Fibroblast of upper back skin (primary cell): ENCODE measurements at places on chromosomes 11 and 22.

- DNase-seq, result no peak
Measured at GRCh38 chr11:126595560-126595959, 240.1 kb downstream of the ST3GAL4 start.

DNA sequence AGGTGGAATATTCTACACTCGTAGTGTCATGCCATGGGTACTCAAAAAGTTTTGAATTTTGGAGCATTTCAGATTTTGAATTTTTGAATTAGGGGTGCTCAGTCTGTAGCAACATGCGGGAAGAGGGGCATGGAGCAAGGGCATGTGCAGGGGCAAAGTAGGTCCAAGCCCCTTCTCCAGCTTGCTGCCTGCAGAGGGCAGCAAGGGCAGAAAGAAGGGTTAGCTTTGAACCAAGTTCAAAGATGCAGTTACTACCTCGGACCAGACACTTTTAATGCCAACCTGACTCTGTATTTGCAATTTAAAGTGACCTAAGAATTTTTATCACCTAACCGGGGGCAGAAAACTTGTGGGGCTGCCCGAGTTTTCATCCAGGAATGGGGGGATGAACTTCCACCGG, 68.2 kb downstream of the CD82 start:
- no peak for DNase-seq

- no peak for DNase-seq
Measured at GRCh38 chr11:117189941-117190544, 9.1 kb upstream of the TAGLN start.

- no peak for DNase-seq
Measured at GRCh38 chr11:100593291-100593690, 93.8 kb upstream of the ARHGAP42 start.

DNA sequence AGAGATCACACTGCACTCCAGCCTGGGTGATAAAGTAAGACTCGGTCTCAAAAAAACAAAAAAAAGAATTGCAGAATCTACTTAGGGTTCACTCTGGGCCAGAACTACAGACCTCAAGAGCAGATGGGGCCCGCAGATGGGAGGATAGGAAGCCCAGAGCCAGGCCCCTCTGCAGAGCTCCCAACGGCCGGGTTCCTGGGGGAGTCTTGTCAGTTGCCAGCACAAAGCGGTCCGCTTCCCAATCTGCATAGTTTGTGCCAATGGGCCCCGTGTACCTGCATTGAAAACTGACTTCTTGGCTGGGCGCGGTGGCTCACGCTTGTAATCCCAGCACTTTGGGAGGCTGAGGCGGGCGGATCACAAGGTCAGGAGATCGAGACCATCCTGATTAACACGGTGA, 1.7 kb upstream of the CHID1 start:
- no peak for DNase-seq

DNA sequence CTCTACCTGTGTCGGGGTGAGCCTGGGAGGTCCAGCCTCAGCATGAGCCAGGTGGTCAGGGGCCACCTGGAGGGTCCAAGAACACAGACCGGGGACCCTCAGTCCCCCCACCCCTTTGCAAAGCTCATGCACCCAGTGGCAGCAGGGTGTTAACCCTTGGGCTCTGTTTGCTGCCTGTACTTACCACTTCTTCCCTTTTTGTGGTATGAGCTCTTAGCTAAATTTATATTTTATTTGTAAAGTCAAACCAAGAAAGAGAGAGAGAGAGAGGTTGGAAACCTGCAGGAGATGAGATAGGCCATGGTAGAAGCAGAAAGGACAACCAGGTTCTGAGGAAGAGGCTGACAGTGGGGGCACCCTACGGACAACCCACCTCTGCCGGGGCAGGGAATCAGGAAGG, 29.9 kb downstream of the IL10RA start:
- no peak for DNase-seq

- no peak for DNase-seq
Measured at GRCh38 chr22:24338726-24339451, 68.3 kb downstream of the SPECC1L start.

DNA sequence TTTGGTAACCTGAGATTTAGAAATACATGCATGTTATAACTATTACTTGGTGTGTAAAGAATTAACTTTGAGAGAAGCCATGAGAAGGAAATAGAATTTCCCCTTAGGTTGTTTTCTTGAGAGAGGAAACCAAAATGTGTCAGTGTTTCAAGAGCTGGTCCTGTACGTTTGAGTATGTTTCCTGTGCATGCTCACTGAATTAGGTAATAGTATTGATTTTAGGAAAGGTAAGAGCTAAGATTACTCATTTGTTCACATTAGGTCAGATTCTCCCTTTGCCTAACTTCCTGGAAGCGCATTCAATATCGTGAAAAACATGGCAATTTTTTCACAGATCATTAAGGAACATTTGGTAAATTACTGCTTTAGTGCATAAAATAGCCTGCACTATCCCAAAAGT, 49.3 kb upstream of the RDX start:
- DNase-seq, result no peak

GRCh38 chr22:24265734-24266133, 4.9 kb upstream of the SPECC1L start:
- DNase-seq, result no peak

DNA sequence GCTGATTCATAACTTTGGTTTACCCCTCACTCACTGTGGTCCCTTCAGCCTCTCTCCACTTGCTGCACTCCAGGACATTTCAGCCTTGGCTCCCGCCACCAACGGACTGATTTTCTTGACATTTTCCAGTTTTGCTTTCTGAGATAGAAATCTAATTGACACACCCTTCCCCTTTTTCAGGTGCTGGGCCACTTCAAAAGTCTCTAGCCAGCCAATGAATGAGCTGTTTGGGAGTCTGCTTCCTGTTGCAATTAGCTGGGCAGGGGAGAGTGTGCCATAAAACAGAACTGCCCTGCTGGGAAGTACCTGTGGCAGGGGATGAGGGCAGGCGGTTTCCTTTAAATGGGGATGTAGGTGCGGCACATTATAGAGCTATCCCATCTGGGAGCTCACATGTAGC, 21.1 kb upstream of the PLET1 start:
- DNase-seq, result no peak

GRCh38 chr22:33789690-33790253, 130.5 kb downstream of the LARGE1 start:
- DNase-seq, result no peak

GRCh38 chr11:124776865-124777645, 15.0 kb upstream of the ESAM start:
- no peak for DNase-seq

DNA sequence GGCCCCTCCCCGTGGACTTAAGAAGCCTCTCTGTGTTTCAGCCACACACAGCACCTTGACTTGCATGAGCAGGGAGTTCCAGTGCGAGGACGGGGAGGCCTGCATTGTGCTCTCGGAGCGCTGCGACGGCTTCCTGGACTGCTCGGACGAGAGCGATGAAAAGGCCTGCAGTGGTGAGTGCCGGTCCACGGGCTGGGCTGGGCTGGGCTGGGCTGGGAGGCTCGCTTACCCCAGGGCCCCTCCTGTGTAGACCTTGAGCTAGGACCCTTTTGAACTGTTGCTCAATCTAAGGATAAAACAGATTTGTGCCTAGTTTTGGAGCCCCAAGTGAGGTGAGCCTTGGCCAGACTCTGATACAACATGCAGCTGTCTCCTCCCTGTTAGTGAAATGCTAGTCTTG, 151.4 kb upstream of the SORL1-AS1 start:
- DNase-seq, result no peak

DNA sequence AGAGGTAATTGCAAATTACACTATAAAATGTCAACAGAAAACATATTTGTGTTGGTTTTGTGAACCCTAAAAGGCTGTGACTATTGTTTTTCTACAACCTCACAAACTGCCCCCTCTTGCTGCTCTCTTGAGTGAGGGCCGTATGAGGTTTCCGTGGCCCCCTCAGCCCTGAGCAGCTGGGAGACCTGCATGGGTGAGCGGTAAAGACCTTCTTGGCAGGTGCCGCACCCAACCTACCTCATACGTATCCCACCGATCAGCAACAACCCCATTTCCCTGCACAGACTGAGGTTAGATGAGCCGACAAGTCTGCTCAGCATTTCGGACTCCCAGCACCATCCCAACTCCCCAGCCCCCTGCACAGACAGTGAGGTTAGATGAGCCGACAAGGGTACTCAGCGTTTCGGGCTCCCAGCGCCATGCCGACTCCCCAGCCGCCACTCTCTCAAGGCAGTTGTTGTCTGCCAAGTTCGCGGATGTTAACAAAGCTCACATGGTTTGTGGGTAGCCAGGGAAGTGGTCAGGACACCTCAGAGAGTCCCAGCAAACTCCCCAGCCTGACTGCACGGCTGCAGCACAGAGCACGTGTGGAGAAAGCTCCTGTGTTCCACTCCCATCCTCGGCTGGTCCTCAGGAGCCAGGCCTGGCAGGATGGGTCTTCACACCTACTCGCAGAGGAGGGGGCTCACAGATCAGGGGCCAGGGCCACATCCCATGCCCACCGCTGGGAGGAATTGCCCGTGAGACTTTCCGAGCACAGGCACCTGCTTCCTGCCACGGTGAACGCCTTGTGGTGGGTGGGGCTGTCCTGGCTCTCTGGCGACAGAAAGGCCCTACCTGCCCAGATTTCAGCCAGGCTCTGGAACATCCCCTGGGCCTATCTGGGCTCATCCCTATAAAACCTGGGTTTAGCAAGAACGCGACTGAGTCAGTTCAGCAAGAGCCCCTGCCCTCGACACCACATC, 502.9 kb downstream of the BRD1 start:
- no peak for DNase-seq
